ENCODE measurements at places on chromosomes 7 and 10.

DNA sequence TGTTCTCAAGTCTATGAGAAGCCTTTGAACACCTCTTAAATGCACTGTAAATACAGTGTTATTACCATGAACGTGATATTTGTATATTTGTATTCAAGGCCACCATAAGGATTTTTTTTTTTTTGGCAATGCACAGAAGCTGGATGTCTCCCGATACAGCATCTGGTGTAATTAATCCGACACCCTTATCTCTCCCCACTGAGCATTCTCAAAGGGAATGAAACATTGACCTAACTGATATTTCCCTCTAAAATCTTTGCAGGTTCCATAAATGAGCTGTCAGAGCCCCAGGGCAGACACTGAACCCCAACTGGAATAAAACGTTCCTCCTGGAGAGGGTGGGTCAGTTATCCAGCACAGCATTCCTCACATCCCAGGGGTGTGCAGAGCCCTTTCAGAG is 316.6 kb downstream of the PAXIP1 start:
- no peak for DNase-seq

DNA sequence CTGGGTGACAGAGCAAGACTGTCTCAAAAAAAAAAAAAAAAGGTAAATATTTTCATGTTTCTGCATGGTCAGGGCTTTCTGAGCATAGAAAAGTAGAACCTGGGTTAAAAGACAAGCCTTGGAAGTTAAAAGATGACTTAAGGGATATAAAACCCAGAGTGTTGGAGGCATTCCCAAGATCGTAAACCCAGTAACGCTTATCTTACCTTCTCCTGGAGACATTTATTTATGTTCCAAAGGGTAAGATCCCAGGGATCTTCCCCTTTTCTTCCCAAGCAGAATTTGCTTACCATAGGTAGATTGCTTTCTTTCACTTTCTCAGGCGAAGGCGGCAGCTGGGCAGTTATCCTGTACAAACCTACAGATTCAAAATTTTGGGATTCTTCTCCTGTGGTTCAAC is 22.2 kb downstream of the SUGCT start:
- DNase-seq: no peak

GRCh38 chr10:123427165-123427786 is 238.9 kb upstream of the GPR26 start:
- DNase-seq: no peak

GRCh38 chr7:142389544-142389943 is 131.7 kb upstream of the PRSS58 start:
- DNase-seq: no peak

GRCh38 chr7:128877756-128878120 is 15.1 kb downstream of the ATP6V1F start:
- DNase-seq: no peak

DNA sequence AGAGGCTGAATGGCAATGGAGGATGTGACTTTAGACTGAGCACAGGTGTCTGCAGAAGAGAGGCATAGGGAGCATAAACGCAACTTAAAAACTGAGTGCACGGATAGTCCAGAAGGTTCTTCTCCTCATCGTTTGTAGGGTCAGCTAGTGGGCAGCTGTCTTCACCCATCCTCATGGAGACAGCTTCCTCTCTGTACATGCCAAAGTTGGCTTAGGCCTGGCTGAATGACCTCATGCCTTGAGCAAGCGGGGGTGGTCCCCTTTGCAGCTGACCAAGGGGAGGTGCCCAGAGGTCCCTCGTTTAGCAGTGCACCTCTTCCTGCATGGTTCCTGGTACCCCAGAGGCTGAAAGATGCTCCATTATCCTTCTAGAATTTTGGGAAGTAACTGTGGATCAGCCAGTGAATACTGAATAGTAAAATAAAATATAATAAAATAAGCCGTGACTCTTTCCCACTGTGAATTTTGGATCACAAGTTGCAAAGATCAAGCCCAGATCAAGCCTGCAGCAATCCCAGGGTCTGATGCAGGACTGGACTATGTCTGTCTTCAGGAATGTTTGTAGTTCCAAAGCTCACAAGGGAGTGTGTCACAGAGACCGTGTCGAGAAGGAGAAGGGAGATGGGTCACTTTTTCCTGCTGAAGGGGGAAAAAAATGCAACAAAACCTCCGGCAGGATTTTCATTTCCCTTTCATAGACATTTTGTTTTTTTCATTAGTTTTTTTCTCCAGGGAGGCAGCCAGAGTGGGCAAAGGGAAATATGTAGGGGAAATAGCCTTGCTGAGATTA is 295.3 kb upstream of the MKI67 start:
- no peak for DNase-seq

DNA sequence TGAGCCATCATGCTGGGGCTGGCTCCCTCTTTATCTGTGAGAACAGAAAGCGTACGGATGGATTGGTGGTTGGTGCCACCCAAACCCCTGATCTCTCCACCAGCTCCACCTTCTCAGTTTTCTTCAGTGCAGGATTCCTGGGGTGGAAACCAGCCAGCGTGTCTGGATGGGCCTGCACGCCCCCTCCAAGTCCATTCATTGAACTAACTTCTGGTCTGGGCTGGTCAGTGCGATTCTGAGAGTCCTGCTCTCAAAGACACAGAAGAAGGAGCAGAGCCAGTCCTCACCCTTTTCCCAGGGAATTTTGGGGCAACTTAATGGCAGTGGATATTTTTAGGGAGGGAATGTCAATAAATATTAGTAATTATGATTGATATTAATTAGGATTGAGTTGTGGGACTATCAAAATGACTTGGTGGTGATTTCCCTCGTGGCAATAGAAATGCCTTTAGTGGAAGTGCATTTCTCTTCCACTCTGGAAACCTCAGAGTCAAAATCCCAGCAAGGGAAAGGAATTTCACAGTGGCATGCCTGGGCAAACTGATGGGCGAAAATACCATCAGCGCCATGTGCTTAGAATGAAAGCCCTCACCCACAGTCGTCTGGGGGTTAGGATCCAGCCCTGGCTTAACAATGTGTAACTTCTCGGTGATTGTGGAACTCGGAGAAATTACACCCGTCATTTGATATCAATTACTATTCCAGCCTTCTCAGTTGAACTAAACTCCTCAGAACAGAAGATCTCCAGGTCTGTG is 69.3 kb upstream of the EEPD1 start:
- no peak for DNase-seq

DNA sequence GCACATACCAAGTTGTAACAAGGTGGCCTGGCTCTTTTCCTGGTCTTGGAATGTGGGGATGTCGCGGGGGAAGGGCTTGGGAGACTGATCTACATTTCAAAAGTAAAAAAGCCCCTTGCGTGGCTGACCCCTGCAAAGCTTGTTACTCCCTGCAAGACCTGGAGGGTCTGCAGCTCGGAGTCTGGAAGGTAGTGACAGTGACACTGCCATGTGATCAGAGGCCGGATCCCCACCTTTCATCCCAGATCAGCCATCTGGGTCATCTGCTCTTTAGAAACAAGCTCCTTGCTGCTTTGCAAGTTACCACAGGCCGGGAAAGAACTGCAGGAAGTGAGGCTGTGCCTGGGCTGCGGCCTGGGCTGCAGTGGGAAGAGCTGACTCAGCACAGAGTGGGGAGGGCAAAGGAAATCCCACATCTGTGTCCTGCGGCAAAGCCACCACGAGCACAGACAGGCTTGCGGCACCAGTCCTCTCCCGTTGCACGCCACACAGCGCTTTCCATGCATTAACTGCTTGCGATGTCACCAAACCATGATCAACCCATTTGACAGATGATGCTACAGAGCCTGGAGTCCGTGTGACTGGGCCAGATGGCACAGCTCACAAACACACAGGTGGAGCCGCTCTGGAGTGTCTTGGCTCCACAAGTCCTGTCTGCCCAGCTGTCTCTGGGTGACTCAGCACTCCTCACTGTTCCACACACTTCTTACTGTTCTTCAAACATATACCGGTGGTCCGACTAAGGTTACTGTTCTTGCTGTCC is 97.7 kb downstream of the SH3PXD2A start:
- DNase-seq: no peak

DNA sequence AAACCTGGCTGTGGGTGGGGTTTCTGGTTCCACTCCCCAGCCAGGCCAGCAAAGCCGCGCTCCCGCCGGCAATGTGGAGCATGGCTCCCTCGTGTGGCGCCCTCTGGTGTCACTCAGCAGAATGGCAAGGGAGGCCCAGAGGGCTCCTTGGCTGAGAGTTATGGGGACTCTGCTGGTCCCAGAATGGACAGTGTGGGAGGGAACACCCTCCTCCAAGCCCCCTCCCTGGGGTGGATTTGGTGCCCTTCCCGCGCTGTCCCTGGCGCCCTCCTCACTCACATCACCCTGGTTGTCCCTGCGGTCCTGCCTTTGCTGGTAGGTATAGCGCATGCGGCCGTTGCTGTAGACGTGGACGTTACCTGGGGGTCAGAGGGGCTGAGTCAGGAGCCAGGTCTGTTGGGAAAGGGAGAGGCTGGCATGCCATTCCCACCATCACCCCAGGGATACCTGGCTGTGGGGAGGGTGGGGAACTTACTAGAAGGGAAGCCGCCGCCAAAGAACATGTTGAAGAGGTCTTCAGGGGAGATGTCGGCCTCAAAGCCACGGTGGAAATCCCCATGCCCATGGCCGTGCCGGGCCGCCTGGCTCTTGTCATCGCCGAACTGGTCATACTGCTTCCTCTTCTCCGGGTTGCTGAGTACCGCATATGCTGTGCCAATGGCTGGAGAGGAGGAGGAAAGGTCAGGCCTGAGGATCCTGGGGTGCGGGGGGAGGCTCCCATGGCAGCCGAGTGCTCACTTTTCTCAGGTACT is 14.0 kb downstream of the DNAJB12 start:
- DNase-seq: no peak

DNA sequence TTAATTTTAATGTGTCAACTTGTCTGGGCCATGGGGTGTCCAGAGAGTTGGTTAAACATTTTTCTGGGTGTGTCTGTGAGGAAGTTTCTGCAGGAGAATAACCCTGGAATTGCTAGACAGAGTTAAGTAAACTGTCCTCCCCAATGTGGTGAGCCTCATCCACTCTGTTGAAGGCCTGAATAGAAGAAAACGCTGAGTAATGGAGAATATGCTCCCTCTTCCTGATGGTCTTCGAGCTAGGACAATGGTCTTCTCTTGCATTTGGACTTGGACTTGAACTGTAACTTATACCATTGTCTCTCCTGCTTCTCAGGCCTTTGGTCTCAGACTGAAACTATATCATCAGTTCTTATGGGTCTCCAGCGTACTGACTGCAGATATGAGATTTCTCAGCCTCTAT is 296.0 kb upstream of the IMMP2L start:
- DNase-seq: no peak

- no peak for DNase-seq
Measured at GRCh38 chr10:8121201-8121890, 66.9 kb downstream of the GATA3 start.

GRCh38 chr10:3563298-3563697 is 221.7 kb downstream of the KLF6 start:
- no peak for DNase-seq

- no peak for DNase-seq
Measured at GRCh38 chr10:79308969-79309665, 38.2 kb upstream of the PPIF start.

DNA sequence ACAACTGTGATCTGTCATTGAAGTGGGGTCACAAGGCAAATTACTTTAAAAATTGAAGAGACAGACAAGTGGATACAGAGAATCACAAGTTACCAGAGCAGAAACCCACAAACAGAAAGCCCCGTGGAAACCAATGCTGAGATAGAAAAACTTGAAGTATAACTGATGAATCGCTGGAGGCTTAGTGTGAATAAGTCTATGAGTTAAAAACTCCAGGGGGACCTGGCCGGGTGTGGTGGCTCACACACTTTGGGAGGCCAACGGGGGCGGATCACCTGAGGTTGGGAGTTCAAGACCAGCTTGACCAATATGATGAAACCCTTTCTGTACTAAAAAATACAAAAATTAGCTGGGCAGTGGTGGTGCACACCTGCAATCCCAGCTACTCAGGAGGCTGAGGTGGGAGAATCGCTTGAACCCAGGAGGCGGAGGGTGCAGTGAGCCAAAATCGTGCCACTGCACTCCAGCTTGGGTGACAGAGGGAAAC is 69.7 kb upstream of the ZNRF2 start:
- no peak for DNase-seq

GRCh38 chr10:649445-649797 is 40.0 kb downstream of the DIP2C start:
- no peak for DNase-seq

DNA sequence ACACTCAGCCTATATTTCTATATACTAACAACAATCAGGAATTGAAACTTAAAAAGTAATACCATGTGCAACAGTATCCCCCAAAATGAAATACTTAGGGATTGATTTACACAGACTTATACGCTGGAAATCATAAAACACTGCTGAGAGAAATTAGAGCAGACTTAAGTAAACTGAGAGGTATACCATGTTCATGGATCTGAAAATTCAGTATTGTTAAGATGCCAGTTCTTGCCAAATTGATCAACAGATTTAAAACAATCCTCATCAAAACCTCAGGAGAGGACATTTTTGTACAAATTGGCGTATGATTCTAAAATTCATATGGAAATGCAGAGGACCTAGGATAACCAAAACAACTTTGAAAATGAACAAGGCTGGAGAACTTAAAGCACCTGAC is 37.3 kb downstream of the DCLRE1C start:
- DNase-seq: no peak

- DNase-seq: no peak
Measured at GRCh38 chr7:98613601-98614425, 3.3 kb upstream of the NPTX2 start.

DNA sequence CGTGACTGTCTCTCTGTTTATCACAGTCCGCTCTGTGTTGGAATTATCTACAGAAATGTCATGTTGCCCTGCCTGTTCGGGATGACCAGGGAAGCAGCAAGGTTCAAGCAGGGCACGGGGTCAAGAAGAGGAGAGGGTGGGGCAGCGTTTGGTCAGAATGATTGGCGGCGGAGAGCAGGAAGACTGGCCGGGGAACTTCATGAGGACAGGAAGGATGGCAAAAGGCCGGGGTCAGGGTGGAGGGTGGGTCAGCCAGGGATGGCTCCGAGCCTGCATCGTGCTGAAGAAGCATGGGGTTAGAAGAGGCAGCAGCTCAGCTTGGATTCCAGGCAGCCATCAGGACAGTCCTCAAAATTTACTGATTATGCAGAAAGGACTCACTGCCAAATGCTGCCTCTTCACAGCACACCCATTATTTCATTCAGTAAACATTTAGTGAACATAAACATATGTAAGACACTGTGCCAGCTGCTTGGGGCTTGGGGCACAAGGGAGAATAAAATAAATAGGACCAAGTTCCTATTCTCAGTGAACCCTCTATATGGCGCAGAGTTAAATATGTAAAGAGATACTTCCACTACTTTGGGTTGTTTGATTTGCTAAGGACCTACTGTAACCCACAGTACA is 42.8 kb downstream of the WNT2 start:
- no peak for DNase-seq

- no peak for DNase-seq
Measured at GRCh38 chr10:16436367-16436757, 448 bp upstream of the PTER start.

- DNase-seq: no peak
Measured at GRCh38 chr7:55475855-55476803, 96.2 kb downstream of the VOPP1 start.

DNA sequence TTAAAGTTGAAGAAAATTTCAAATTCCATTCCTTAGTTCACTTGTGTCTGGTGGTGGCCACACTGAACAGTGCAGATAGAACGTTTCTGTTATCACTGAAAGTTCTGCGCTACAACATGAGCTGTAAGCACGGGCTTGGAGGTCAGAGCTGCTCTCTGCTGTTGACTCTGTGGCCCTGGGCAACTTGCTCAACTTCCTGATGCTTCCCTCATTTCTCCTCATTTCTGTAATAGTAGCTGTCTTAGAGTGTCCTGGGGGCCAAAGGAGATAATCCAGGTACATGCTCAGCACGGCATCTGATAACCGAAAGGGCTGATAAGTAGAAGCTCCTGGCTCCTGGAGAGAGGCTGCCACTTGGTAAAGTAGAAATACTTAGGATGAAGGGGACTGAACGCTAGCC is 92.3 kb upstream of the DUSP5 start:
- DNase-seq: no peak
